ENCODE measurements at places on chromosomes 7 and 10.

DNA sequence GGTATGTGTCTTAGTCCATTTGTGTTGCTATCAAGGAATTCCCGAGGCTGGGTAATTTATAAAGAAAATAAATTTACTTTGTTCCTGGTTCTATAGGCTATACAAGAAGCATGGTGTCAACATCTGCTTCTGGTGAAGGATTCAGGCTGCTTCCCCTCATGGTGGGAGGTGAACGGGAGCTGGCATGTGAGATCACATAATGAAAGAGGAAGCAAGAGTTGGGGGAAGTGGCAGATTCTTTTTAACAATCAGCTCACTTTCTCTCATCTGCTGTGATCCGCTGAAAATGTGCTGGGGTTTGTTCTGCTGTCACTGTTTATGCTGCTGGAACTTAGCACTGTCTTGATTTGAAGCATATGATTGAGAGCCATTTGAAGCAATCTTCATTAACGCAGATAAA is 730.0 kb upstream of the SORCS1 start:
- no peak for DNase-seq

GRCh38 chr10:68560186-68560942 is at the start of gene TET1:
TSS of gene TET1 (plus strand) at chr10:68560337. CDS start at chr10:68572339, 12,002 bp downstream.
- peak; percentile 61 for DNase-seq

GRCh38 chr10:73762915-73763314 is 18.7 kb downstream of the SEC24C start:
- no peak for DNase-seq

- DNase-seq, result no peak
These were observed 15.5 kb upstream of the PDLIM1 start for GRCh38 chr10:95306318-95306650.

DNA sequence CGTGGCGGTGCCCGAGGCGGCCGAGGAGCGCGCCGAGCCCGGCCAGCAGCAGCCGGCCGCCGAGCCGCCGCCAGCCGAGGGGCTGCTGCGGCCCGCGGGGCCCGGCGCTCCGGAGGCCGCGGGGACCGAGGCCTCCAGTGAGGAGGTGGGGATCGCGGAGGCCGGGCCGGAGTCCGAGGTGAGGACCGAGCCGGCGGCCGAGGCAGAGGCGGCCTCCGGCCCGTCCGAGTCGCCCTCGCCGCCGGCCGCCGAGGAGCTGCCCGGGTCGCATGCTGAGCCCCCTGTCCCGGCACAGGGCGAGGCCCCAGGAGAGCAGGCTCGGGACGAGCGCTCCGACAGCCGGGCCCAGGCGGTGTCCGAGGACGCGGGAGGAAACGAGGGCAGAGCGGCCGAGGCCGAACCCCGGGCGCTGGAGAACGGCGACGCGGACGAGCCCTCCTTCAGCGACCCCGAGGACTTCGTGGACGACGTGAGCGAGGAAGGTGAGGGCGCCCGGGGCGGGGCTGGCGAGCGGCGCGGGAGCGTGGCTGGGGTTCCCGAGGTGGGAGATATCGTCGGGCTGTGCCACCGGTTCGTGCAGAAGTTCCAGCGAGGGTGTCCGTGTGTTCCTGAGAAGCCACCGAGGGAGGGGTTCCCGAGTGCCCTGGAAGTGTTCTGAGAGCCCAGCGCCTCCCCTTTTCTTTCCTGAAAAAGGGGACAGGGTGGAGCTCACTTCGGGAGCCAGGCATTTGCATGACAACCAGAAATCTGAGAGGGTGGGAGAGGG is 495 bp downstream of the EIF3B start:
- peak; percentile 24 for DNase-seq

DNA sequence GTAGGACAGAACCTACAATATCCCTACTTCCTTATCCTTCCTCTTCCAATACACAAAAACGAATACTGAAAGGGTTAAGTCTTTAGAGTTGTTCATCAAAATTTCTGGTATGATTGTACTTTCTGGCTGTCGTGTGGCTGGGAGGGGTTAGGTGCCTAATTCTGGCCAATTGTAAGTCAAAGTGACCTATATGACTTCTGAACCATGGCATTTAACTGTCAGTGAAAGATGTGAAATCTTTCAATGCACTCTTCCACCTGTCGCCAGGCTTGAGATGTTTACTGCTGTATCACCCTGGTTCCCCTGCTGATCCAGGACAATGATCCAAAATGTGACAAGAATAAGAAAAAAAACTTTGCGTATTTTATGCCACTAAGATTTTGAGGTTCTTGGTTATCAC is 20.8 kb downstream of the EPC1 start:
- no peak for DNase-seq

DNA sequence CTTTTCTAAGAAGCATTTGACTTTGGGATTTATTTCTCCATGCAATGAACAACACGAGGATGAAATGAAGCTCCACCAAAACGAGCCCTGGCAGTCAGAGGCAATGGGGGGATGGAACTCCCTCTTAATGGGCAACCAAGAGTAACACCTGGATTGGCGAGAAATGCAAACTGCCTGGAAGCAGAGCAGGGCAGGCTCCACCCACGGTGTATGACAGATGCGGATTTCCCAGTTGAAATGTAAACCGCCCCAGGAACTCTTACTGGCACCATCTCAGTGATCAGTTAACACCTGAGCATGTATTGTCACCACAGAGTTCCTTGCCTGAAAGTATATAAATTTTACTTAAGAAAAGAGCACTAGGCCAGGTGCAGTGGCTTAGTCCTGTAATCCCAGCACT is 47.3 kb upstream of the AUTS2 start:
- no peak for DNase-seq

- DNase-seq, result no peak
These were observed 44.3 kb upstream of the PPP1R17 start for GRCh38 chr7:31642681-31643115.

- DNase-seq, result peak; percentile 22
These were observed 8.1 kb downstream of the TASOR2 start for GRCh38 chr10:5692461-5693358.

- no peak for DNase-seq
These were observed 666.7 kb upstream of the NRP1 start for GRCh38 chr10:34001087-34001580.

- DNase-seq, result no peak
These were observed 16.0 kb downstream of the CREB3L2 start for GRCh38 chr7:137985897-137986251.

DNA sequence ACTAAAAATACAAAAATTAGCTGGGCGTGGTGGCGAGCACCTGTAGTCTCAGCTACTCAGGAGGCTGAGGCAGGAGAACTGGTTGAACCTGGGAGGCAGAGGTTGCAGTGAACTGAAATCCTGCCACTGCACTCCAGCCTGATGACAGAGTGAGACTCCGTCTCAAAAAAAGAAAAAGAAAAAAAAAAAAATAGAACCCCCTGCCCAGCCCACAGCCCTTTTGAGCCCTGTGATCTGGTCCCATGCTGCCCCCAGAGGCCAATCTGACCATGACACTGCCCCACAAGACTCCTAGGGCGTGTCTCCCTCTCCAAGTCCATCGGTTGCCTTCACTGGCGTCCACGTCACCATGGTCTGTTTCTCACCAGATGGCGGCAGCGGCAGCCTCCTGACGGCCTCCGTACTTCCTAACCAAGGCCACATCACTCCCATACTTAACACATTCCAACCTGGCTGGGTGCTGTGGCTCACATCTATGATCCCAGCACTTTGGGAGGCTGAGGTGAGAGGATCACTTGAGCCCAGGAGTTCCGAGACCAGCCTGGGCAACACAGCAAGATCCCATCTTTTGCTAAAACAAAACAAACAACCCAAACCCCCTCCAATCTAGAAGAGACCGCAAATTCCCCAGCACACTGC is 18.0 kb downstream of the STX1A start:
- DNase-seq, result peak; percentile 81

GRCh38 chr10:28587970-28588290 is 55.0 kb downstream of the WAC start:
- DNase-seq, result peak; percentile 49

DNA sequence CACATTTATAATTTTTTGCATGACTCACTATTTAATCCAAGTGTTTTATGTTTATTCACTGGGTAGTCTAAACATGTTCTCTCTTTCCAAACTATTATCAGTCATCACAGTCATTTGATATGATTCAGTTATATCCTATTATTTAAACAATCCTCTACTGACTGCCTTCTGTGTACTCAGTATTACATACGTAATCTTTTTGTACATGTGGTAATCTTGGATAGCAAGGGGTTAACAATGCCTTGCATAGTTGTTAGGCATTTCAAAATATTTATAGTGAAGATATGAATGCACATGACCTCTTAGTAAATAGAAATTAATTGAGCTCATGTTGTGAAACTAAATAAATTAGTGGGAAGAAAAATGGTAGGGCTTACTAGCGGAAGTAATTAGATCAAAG is 379.4 kb upstream of the KIAA1217 start:
- DNase-seq, result no peak

GRCh38 chr7:18212308-18212707 is 184.7 kb upstream of the PRPS1L1 start:
- no peak for DNase-seq

DNA sequence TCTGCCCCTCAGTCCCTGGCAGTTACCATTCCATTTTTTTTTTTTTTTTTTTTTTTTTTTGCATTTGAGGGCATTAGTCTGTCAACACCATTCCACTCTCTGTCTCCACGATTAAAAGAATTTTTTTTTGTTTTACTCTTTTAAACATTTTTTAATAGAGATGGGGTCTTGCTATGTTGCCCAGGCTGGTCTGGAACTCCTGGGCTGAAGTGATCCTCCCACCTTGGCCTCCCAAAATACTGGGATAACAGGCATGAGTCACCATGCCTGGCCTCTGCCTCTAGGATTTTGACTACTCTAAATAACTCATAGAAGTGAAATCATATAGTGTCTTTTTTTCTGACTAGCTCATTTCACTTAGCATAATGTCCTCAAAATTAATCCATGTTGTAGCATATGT is 16.5 kb upstream of the CLDN3 start:
- DNase-seq, result no peak

GRCh38 chr10:71250842-71251241 is 38.5 kb downstream of the UNC5B start:
- DNase-seq, result no peak

GRCh38 chr10:35458500-35459448 is 122.5 kb downstream of the CCNY start:
- DNase-seq, result no peak

GRCh38 chr7:151704960-151705635 is 171.8 kb downstream of the PRKAG2 start:
- no peak for DNase-seq

DNA sequence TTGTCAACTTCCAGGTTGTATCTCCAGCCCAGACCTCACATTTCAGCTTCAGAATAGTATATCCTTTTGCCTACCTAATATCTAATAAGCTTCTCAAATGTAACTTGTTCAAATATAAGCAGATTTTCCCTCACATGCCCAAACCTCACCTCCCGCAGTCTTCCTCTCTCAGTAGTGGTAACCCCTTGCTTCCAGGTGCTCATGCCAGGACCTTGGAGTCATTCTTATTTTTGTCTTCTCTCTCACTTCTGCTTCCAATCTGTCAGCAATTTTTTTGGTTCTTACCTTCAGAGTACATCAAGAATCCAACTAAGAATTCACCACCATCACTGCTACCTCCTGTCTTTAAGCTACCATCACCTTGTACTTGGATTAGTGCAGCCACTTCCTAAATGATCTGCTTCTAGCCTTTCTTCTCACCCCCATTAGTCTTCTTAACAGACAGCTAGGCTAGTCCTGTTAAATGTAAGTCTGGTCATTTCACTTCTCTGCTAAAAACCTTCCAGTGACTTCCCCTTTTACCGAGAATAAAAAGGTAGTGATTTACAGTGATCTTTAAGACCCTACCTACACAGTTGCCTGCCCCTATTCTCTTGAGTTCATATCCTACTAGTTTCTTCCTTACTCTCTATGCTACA is 14.0 kb downstream of the ANKIB1 start:
- no peak for DNase-seq

- DNase-seq, result no peak
These were observed 559.0 kb upstream of the ADARB2 start for GRCh38 chr10:2296179-2296891.

Measured in AG08395 (cell line).